Ureter (tissue), 1 donor: ENCODE measurements at places on chromosomes 11 and 22.

- DNase-seq, result no peak
Observed at GRCh38 chr11:95593111-95593510, 196.5 kb downstream of the FAM76B start.

DNA sequence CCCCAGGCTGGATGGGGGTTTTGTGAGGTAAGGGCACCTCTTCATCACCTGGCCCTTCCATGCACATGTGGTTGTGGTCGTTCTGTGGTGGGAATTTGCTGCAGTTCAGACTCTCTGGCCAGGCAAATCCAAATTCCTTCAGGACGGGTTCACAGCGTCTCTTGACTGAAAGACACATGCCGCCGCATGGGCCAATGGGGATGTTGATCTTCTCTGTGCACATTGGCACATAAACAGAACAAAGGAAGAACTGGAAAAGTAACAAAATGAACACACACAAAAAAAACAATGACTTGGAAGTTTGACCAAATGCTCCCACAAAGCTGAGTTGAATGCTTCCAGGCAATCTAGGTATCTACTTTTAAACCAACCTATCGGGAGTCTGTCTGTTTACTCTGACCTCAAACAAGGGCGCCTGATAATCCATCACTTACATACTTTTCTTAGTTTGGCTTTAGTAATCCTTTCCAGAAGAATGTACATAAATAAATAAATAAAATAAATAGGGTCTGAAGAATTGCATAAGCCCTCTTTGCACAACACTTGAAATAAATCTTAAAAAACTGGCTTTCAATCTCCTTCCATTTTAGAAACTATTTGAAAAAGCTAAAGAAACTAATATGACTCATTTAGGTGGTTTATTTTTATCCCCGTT is 2.8 kb downstream of the FZD4 start:
- DNase-seq, result no peak

DNA sequence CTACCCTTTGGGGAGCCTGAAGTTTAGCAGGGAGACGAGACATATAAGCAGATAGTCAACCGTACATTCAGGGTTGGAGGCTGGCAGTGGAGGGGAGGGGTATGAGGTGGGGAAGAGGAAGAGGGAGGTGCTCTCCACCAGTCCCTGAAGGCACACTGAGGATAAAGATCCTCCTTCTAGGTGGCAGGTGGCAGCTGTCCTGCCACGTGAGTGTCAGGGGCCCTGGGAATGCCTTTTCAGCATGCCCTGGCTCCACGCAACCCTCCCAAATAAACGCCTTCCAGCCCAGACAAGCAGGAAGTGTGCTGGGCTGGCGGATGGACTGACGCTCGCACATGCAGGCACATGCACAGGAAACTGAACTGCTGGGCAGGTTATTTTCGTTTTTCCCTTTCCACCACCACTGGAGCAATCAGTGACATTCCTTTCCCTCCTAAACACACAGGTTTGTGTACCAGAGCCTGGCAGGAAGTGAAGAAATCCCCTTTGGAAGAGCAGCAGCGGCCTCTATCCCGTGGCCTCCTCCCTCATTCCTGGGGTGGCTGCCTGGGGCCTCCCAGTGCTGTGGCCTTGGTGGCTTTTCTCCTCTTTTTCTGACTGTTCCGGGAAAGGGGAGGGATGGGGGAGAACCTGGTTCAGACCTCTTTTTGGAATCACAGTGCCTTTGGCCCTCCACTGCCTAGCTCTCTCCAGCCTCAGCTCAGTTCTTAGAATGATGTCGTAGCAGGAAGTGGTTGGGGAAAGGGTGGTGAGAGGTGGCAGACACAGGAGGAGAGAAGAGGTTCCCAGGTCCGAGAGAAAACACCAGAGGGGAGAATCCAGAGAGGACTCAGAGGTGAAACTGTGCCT is 157.0 kb upstream of the TIMP3 start:
- DNase-seq, result peak; percentile 83

GRCh38 chr11:130727157-130728119 is 188.8 kb downstream of the SNX19 start:
- no peak for DNase-seq

DNA sequence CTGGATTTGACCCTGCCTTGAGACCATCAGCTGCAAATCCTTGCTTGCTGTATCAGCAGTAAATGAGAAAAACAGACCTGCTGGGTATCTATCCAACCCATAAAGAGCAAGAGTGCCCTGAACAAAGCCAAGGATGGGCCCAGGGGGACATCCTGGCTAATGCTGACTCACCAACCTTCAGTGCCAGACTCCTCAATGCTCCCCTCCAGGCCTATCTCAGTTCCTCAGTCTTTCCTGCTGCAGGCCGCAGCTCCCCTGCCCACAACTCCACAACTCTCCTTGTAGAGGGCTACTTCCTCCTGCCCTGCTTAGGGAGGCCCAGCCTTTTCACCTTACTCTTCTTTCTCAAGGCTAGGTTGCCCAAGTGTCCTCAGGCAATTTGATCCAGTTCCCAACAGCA is 2.6 kb downstream of the LAMTOR1 start:
- DNase-seq, result no peak

- DNase-seq, result no peak
Observed at GRCh38 chr22:48100685-48101417, 1338.4 kb downstream of the TBC1D22A start.

- DNase-seq, result no peak
Observed at GRCh38 chr22:37137131-37137530, 12.6 kb downstream of the IL2RB start.

GRCh38 chr11:64870176-64870892 is 8.1 kb downstream of the EHD1 start:
- DNase-seq, result no peak

GRCh38 chr22:46801331-46801811 is 38.9 kb downstream of the TBC1D22A start:
- no peak for DNase-seq

DNA sequence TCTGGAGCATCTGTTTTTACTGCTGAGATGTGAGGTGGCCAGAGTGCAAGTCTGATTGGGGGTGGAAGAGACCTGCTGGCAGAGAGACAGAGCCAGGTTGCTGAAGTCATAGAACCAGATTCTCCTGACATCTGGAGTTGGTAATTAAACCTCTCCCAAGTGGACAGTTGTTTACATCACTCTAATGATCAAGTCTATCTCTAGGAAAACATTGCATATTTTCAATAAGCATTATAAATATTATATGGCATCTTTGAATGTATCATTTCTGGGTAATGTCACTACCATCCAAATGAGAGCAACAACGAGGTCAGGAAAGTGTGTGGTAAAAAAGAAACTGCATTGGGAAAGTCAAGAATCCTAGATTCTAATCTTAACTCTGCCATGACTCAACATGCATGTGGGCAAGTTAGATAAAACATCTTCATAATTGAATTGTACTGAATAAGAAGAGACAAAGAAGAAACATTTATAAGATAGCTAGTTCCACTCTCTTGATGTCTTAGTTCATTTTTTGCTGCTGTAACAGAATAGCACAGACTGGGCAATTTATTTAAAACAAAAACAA is 351.2 kb upstream of the API5 start:
- DNase-seq, result no peak

GRCh38 chr11:59523541-59523940 is 12.2 kb downstream of the OR4D9 start:
- no peak for DNase-seq

GRCh38 chr11:112159098-112160065 is 4.5 kb downstream of the IL18 start:
- DNase-seq, result no peak

GRCh38 chr11:121435132-121435531 is 17.0 kb upstream of the SORL1 start:
- no peak for DNase-seq

DNA sequence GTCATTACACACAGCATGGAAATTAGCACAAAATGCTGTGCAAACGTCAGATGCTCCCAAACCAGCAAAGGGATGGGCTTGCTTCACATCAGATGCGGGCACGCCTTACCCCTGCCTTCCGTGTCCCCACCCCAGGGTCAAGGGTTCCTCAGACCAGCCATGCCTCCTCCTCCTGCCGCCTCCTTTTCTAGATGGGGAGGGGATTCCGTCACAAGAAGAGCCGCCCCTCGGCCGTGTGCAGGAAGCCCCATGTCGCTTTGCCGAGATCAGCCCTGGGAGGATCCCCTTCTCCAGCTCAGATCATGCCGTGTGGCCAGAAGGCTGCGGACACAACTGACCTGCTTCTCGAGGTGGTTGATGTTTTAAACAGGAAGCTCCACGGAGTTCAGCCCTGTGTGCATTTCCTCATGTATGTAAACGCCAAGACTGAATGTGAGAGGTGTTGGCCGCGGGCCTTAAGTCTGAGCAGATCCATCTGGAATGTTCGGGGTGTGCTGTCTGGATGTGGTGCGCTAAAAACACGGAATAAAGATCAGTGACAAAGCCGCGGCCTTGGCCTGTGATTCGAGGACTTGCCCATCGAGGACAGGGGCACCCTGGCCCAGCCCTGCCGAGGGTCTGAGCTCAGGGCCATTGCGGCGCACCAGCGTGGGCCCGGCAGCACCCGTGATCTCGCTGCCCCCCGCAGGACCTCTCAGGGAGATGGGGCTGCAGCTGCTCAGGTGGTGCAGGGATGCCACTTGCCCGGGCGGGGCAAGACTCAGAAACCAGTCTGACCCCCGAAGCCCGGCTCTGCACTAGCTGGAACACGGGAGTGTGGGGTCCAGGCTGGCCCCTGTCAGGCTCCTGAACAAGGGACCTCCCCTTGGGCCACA is 412.9 kb downstream of the TBC1D22A start:
- DNase-seq, result no peak

GRCh38 chr11:80146232-80146631 is 705.4 kb upstream of the TENM4 start:
- no peak for DNase-seq

DNA sequence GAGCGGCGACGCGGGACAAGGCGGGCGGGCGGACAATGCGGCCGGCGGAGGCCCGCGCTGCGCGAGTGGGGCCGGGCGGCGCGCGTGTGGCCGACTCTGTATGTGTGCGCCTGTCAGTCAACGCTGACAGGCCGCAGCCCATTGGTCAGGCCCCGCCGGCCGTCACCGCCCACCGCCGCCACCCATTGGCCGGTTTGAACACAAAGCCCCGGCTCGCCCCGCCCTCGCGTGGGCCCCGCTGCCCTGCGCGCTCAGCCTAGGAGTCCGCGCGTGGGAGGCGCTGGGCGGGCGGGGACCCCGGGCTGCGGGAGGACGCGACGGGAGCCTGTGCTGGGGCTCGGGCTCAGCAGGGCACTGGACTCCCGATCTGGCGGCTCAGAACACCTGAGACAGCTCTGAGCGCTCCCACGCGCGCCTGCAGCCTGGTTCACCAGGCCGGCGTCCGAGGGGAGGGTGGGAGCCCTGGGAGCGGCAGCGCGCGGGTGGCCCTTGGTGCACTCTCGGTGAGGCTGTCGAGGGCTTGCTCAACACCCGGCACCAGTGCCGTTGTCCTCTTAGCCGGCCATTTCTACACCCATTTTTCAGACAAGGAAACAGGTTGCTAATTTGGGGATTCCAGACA is at the start of gene SUN2:
Gene SUN2, minus strand, starts transcription at position 88 of the 622 bp plus-strand sequence. CDS start 3,370 bp downstream, outside the sequence.
- peak; percentile 95 for DNase-seq

- DNase-seq, result no peak
Observed at GRCh38 chr22:20653012-20653794, 120.7 kb upstream of the SERPIND1 start.

GRCh38 chr22:31802575-31802974 is 48.8 kb downstream of the DEPDC5 start:
- no peak for DNase-seq

DNA sequence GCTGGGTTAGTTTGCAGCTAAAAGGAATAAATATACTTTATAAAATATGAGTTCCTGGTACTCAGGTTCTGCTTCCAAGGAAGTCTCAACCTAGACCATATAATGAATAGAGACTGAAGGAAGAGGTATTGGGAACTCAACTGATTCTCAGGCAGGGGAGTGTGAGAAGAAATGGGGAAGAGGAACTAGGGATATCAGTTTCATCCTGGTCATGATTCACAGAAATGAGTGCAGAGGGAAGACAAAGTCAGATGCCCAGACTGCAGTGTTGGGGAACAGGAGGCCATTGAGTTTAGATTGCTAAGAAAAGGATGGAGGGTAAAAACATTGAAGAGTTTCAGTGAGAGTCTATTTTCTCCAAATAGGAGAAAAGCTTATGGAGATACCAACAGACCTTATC is 28.8 kb downstream of the PLAAT5 start:
- no peak for DNase-seq

DNA sequence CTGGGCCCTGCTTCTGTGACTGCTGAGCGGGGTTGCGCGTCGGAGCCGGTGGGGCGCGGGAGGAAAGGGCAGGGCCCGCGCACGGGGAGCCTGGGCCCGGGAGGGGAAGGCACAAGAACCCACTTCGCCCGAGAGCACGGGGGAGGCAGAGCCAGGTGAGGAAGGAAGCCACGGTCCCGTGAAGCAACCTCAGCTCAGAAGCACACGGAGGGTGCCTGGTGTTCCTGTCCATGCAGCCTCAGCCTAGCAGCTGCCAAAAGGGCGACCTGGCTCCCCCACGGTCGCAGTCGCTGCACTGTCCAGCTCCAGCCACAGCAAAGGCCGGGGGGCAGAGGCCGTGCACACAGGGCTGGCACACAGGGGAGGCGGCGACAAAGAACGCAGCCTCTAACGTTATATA is 9.3 kb upstream of the CDC42BPG start:
- no peak for DNase-seq

GRCh38 chr11:126607776-126608541 is 252.5 kb downstream of the ST3GAL4 start:
- DNase-seq, result no peak

DNA sequence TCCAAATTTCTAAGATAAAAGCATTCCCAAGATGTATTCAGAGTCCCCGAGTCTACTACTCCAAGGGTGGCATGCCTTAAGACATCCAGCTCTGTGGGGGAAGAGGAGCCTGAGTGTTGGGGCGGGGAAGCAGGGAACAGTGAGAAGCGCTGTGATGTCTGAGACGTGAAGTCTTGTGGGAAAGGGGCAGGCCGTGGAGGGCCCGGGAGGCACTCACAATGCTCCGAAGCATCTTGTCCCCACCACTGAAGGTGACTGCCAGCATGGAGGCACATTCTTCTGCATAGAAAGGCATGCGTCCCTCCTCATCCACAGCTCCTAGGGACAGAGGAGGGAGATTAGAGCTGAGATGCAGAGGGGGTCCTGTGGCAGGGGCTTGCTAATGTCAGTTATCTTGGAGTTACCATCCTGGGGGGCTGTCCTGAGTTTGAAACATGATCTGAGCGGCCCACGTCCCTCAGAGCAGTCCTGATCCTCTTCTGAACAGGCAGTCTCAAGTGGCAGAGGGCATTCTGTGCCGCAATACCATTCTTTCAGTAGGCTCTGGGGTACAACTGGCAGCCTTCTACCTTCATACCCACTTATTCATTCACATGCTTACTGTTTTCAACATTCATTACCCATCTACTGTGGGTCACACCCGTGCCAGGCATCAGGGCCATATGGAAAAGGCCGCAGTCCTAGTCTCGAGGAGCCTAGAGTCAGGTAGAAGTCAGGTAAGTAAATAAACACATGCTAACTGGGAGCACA is 8.7 kb downstream of the PCSK7 start:
- no peak for DNase-seq
